Bronchial smooth muscle cell (primary cell): ENCODE measurements at places on chromosomes 1 and 21. TPM values are rescaled to one million over a fixed set of nuclear protein-coding genes. Genes with fewer than 3 reads are reported as not detected.

The SPOCD1 gene
- 17.4 and 33.6 TPM in 2 replicates for total RNA-seq

The ADCY10 gene
- total RNA-seq = 0.16 and 0.17 TPM in 2 replicates

The RYR2 gene
- total RNA-seq = not detected in 2 replicates

The ABCG1 gene
- total RNA-seq = 5.7 and 10.0 TPM in 2 replicates

The TNFSF18 gene
- not detected in 2 replicates for total RNA-seq

The CAPN8 gene
- total RNA-seq = 0.09 TPM in 1 of 2 replicates, not detected in the other

The PERM1 gene
- total RNA-seq = under 0.01 TPM in 1 of 2 replicates, not detected in the other

The LRRC38 gene
- not detected in 2 replicates for total RNA-seq

The INSRR gene
- total RNA-seq = under 0.01 TPM in 1 of 2 replicates, not detected in the other

The TSPAN2 gene
- total RNA-seq = not detected in 2 replicates

The IGSF21 gene
- not detected in 2 replicates for total RNA-seq

The TMEM269 gene
- under 0.01 TPM in 1 of 2 replicates, not detected in the other for total RNA-seq
